ENCODE measurements at places on chromosomes 3 and 15.

GRCh38 chr3:132448216-132448961 is 31.1 kb downstream of the DNAJC13 start:
- DNase-seq: no peak

- no peak for DNase-seq
These were observed 22.3 kb downstream of the FBXL2 start for GRCh38 chr3:33299395-33300081.

GRCh38 chr3:133860519-133860918 is 35.2 kb downstream of the RAB6B start:
- no peak for DNase-seq

DNA sequence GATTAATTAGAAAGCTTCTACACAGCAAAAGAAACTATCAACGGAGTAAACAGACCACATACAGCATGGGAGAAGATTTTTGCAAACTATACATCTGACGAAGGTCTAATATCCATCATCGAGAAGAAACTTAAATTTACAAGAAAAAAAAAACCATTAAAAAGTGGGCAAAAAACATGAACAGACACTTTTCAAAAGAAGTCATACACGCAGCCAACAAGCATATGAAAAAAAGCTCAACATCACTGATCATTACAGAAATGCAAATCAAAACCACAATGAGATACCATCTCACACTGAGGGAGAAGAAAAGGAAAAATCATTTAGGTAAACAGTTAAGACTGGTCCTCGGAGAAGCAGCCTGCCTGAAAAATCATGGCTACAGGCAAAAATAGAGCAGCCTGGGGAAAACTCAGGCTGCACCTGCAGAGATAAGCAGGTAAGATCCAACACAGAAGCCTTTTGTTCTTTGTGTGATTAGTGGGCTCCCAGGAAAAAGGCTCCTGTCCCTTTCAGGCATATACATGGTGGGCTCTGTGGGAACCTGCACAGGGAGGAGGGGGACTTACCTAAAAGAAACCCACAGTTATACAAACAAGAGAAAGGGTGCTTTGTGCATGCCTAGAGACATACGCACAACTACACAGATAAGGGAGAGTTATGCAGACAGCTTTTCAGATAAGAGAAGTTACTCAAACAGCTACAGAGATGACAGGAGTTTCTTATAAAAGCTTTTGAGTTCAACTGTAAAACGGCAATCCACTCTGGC is 49.3 kb downstream of the C3orf70 start:
- DNase-seq: no peak

DNA sequence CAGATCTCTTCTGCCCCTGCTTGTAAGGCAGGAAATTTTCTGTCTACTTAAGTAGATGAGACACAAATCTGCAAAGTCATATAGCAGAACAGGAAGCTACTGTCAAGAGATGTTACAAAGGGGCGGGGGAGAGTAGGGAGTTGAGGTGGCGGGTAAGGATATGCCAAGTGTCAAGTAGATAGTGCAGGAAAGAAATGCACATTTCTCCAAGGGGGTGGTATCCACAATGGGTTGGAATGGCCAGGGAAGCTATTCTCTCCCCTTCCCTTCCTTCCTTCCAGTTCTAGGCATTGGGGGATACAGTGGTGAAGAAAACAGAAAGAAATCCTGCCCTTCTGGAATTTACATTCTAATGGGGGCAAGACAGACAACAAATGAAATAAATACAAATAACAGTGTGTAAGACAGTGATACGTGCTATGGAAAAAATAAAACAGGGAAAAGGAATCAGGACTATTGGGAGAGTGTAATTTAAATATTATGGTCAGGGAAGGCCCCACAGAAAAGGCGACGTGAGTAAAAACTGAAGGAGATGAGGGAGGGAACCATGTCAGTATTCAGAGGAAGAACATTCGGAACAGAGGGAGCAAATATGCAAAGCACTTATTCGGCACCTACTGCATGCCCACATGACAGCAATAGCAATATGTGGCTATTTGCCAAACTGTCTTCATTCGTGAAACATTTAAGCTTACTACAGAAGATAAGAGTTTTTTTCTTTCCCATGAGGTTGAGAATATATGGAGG is 42.8 kb upstream of the RNU6-1 start:
- no peak for DNase-seq

GRCh38 chr3:170222647-170223541 is 670 bp downstream of the PRKCI start:
- DNase-seq: peak; percentile 49

All from stimulated activated CD4-positive, alpha-beta T cell treated with anti-CD3 and anti-CD28 coated beads, Interleukin-4, amount 100 ng/mL, for 1 hour (primary cell).